ENCODE measurements at places on chromosomes 3 and 15. TPM values are rescaled to one million over a fixed set of nuclear protein-coding genes. Genes with fewer than 3 reads are reported as not detected.

SPATA12 gene
- polyA plus RNA-seq: 0.09 TPM

SLC2A2 gene
- 0.09 TPM for polyA plus RNA-seq

IQCF5 gene
- polyA plus RNA-seq: not detected

TM4SF4 gene
- polyA plus RNA-seq: 0.05 TPM

IL17RD gene
- polyA plus RNA-seq: 6.3 TPM

GRCh38 chr3:32780735-32781210, 37.0 kb upstream of the TRIM71 start:
- DNase-seq: no peak

GRCh38 chr15:50685976-50686468, 575 bp downstream of the TRPM7 start:
- DNase-seq: peak; percentile 7

GRCh38 chr3:169668072-169668956, 4.8 kb upstream of the MECOM start:
- no peak for DNase-seq

DNA sequence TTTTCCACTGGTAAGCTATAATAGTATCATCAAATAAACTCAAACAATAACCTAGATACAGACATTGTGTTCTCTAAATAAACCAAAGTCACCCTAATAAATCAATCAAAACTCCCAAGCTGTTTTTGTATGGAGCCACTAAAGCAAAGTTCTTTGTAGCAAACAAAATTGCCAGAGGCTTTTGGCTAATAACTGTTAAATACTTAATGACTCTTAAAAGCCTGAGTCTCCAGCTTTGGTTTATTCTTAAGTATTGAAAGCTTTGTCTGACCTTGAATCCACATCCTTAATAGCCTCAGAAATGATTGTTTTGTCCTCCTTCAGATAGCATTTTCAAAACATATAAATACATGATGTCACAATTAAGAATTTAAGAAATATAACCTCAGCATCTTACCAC, 725.3 kb downstream of the SI start:
- no peak for DNase-seq

- no peak for DNase-seq
Observed at GRCh38 chr3:181790561-181790960, 78.8 kb downstream of the SOX2 start.

DNA sequence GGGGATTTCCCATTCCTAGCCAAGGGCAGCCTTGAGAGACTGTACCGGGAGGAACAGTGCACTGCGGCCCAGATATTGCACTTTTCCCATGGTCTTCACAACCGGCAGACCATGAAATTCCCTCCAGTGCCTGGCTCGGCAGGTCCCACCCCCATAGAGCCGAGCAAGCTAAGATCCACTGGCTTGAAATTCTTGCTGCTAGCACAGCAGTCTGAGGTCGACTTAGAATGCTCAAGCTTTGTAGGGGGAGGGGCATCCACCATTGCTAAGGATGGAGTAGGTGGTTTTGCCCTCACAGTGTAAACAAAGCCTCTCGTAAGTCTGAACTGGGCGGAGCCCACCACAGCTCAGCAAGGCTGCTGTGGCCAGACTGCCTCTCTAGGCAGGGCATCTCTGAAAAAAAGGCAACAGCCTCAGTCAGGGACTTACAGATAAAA, 156.3 kb downstream of the FRMD5 start:
- no peak for DNase-seq

DNA sequence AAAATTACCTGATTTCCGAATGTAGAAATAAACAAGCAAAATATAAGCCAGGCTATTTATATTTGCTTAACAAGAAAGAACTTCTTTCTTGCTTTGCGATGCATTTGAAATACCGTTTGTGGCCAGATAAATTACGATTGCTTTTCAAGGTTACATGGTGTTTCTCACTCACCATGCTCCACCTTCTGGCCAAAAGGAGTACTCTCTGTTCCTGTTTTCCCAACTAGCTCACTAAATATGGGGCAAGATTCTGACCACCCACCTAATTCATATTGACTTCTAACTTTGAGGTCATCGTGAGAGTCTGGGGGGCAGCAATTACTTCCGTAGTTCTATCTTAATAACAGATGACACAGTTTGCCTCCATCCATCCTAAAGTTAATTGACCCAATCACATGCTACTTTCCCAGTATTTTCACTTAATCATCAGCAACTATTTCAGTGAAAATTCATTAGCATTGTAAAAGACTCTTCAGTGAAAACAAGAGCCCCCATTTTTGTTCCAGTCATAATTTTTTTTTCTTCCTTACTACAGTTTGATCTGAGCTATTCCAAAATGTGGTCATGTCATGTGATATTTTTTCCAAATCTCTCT, 25.9 kb downstream of the ACP3 start:
- DNase-seq: no peak

GRCh38 chr15:76061700-76062099, 1.9 kb downstream of the TMEM266 start:
- no peak for DNase-seq

- no peak for DNase-seq
Observed at GRCh38 chr15:76274821-76275220, 36.4 kb downstream of the ETFA start.

DNA sequence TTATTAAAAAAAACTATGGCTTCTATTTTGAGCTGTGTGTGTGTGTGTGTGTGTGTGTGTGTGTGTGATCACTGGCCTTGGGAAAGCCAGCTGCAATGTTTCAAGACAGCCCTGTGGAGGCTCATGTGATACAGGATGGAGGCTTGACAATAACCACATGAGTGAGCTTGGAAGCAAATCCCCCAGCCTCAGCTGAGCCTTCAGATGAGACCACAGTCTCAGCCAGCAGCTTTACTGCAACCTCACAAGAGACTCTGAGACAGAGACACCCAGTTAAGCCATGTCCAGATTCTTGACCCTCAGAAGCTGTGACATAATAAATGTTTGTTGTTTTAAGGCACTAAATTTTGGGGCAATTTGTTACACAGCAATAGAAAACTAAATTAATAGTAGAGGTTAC, 52.5 kb downstream of the GRK7 start:
- DNase-seq: no peak

DNA sequence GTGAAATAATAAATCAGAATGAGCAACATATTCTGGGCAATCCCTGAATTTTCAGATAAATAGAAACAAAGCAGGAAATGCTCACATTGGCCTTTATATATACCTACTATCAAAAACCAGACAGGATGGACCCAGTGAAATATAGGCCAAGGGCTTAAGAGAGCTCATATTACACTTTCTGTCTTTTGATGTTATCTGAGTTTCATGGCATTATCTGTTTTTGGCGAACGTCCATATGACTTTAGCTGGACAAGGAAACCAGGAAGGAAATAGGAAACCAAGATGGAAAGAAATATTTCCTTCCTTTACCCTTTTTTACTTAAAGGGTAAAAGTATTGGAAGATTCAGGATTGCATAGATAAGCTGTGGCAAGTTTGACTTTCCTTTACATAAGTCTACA, 274.8 kb downstream of the THSD4 start:
- no peak for DNase-seq

Measured in urinary bladder (tissue), 4 donors.